ENCODE measurements at places on chromosomes 3 and 15. TPM values are rescaled to one million over a fixed set of nuclear protein-coding genes. Genes with fewer than 3 reads are reported as not detected.

GRCh38 chr15:89993349-89993748 lies 7.8 kb upstream of the ZNF710 start:
- DNase-seq = no peak

THSD4 gene
- polyA plus RNA-seq = not detected

- DNase-seq = no peak
These were observed 12.8 kb downstream of the C15orf39 start for GRCh38 chr15:75214293-75215096.

CYP1A2 gene
- polyA plus RNA-seq = not detected

DNA sequence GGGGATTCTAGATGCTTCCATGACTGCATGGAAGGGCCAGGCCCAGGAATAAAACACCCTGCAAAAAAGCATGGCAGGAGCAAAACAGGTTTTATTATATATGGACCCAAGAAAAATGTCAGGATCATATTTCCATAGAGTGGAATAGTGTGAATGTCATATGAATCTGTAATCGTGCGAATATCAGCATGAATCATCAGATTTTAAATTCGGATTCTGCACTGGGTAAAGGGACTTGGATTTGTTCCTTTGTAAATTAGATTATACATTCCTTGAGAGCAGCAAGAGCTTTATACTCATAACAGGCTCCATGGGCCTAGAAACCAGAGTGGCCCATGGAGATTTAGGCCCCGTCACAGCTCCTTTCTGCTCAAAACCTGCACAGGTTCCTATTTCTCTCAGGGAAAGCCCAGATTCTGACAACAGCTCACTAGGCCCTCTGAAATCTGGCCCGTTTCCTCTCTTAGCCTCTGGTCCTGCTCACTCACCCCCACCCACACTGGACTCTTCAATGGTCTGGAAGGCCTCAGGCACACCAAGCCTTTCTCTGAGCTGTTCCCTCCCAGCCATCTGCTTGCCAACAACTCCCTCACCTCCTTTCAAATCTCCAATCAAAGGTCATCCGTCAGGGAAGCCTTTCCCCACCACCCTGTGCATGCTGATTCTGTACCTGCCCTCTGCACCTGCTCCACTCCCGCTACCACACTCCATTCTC lies 76.0 kb downstream of the FEM1B start:
- DNase-seq = no peak

DNA sequence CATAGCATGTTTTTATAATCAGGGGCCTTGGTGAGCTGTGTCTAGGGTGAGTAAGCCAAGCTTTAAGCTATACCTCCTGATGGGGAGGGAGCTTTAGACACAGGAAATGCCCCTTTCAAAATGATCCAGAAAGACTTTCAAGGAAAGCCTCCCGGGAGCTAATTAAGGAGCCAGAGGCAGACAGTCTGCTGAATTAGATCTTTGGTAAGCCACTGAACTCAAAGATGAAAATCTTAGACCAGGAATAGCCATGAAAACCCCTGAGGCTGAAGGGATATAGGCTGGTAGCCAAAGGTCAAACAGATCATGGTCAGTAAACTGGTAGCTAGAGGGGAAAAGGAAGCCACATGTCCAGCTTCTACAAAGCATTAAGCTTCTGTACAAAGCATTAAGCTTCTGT lies 42.7 kb upstream of the GAP43 start:
- DNase-seq = no peak

DNA sequence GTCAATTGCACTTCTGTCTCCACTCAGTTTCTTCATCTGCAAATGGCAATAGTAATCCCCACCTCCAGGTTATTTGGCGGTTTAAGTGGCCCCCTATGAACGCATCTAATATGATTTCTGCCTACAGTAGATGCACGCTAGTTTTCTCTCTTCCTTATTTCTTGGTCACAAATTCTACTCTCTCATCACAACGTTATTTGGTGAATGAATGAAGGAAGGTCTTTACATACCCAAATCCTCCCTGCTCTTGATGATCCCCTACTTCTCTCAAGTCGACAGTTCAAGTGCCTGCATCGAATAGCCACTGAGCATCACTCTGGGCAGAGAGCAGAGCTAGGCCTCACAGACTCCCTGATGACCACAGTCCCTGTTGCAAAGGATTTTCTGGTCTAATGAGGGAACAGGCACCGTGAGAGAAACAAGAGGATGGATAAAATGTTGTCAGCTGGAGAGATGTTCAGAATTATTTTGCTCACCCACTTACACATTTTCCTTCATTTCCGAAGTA lies 181.2 kb upstream of the SMAD3 start:
- DNase-seq = no peak

REC114 gene
- polyA plus RNA-seq = not detected

GRCh38 chr15:73771385-73772045 lies 18.4 kb upstream of the INSYN1 start:
- no peak for DNase-seq

Data from K562 (cell line).